ENCODE measurements at places on chromosomes 11 and 22. TPM values are rescaled to one million over a fixed set of nuclear protein-coding genes. Genes with fewer than 3 reads are reported as not detected.

DNA sequence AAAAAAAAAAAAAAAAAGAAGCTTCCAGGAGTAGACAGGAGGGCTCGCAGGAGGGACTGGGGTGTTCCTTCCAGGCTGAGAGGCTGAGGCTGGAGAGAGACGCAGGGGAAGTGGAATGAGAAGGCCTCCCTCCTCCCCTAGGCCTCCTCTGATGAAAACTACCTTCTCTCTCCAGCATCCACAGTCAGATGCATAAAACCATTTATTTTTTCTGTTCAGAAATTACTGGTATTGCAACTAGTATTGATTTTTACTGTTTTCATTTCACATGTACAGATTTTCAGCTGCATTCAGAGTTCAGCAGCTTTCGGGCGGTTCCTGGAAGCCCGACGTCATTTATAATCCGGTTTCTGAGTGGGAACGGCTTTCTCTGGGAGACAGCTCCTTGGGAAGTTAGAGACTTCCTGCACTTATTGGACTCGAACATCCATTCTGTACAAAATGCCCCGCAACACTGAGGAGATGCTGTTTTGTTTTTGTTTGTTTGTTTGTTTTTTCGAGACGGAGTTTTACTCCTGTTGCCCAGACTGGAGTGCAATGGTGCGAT lies 6.9 kb upstream of the NFAM1 start:
- no peak for DNase-seq

Gene SPDYC
- 1.2 TPM for total RNA-seq

DNA sequence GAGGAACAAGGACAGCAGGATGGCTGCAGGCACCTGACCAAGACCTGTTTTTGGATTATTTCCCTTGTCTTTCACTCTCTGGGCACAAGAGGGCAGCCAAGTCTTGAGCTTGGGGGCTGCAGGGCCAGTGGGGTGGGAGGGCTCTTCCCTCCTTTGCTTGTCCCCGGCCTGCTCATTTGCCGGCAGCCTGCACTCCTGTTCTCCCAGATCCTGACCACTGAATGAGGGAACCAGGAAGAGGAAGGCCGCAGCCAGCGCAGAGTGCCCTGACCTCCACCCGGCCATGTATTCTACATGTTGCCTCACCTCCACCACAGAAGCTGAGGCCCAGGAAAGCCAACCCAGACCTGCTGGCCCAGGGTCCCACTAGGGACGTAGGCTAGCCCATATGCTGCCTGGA lies 15.5 kb upstream of the NNMT start:
- DNase-seq = peak; percentile 80

Gene PGA5
- 0.18 TPM for total RNA-seq

Gene MPEG1
- total RNA-seq = 5.7 TPM

- DNase-seq = peak; percentile 60
Measured at GRCh38 chr11:8192016-8192895, 23.4 kb upstream of the RIC3 start.

DNA sequence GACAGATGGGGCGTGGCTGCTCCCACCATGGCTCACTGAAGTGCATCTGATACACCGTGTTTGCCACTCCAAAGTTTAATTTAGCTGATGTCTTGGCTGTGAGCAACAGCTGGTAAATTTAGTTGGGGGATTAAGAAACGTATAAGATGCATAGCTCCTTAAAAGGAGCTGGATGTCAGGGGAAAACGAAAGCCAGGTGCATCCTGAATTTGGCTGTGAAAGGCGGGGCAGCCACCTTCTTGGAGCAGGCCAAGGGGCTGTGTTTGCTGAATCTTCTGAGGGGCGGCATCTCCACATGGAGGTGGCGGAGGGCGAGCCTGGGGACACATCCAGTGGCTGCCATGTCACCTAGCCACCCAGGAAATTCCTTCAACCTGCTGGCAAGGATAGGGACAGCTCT lies 20.7 kb upstream of the NCF4 start:
- DNase-seq = no peak

DNA sequence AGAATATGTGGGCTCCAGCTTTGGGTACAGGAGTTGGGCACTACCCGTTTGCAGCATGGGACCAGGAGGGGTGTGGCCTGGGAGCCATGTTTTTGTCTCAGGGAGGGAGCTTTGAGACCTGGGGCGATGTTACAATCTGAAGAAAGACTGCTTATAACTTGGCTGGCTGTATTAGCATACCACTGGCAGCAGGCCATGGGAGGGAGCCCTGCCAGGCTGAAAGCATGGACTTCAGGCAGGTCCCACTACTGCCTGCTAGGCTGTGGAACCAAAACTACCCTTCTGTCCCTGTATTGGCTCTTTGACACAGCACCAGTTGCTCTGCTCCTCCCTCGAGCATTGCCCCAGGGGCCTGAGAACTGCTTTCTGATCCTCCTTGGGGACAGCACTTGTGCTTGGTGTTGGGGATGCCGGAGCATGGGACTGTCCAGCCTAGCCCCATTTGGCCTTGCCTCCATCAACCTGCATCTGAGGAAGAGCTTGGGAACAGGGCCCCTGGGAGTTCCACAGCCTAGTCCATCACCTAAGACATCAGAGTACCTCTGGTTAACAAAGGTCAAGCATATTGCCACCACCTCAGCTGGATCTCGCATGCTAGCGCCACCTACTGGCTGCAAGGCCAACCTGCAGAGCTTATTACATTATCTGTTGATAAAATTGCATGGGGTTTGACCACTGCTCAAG lies 217.4 kb downstream of the SBF2 start:
- DNase-seq = peak; percentile 64

DNA sequence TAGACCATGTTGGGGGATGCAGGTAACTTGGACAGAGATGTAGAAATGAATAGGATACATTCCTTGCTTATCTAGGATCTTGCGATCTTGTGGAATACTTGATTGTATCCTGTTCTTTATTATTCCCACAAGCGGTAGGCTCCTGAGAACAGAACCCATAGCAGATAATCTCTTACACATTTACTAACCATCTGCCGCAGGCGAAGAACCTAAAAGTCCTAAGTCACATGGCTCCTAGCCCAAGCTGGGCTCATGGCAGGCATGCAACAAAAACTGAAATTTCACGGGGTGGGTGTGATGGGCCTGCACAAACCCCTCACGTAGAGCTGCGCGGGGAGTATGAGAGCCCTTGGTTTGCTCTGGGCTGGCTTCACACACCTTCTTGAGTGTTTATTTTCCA lies 177.4 kb upstream of the NECTIN1 start:
- no peak for DNase-seq

DNA sequence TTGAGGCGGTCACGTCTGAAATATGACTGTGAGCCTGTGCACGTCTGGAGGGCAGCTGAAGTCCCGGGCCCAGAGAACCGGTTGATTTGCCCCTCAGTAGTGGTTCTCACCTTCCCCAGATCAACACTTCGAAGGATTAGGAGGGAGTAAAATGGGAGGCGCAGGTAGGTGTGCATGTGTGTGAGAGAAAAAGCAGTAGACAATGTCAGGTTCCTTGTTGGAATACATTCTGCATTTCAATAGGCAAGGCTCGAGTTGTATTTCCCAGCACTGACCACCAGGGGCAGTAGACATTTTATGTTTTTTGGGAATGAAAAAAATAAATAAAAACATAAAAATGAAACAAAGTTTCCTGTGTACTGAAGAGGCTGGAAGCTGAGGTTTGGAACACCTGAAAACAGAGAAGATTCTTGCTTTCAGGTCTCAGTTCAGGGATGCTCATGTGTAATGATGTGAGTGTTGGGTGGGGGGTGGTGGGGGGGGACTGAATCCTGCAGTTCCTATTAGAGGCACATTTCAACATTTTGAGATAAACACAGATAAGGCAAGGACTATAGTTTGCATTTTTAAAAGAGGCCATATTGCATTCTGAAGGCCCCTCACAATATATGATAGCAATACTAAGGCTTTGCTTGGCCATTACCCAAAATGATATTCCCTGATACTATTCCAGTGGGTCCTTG lies 333.9 kb downstream of the CADM1 start:
- no peak for DNase-seq

GRCh38 chr22:37764622-37765021 lies 43.1 kb upstream of the GCAT start:
- no peak for DNase-seq

Gene ST14
- 3.7 TPM for total RNA-seq

- no peak for DNase-seq
Measured at GRCh38 chr11:100930185-100930778, 199.3 kb downstream of the PGR start.

Gene SCUBE2
- total RNA-seq = 0.65 TPM

- DNase-seq = no peak
Measured at GRCh38 chr11:115848611-115849010, 344.4 kb upstream of the CADM1 start.

Gene UCP2
- total RNA-seq = 6.1 TPM

Gene SEC14L6
- 0.08 TPM for total RNA-seq

GRCh38 chr11:118286545-118286944 lies 18.0 kb upstream of the CD3E start:
- no peak for DNase-seq

- no peak for DNase-seq
Measured at GRCh38 chr11:42175203-42175602, 715.8 kb upstream of the LRRC4C start.

- no peak for DNase-seq
Measured at GRCh38 chr22:29078036-29078868, 5.4 kb downstream of the KREMEN1 start.

- DNase-seq = no peak
Measured at GRCh38 chr11:16938061-16938460, 76.2 kb downstream of the PLEKHA7 start.

GRCh38 chr11:61863548-61864081 lies 27.7 kb downstream of the FADS3 start:
- DNase-seq = no peak

DNA sequence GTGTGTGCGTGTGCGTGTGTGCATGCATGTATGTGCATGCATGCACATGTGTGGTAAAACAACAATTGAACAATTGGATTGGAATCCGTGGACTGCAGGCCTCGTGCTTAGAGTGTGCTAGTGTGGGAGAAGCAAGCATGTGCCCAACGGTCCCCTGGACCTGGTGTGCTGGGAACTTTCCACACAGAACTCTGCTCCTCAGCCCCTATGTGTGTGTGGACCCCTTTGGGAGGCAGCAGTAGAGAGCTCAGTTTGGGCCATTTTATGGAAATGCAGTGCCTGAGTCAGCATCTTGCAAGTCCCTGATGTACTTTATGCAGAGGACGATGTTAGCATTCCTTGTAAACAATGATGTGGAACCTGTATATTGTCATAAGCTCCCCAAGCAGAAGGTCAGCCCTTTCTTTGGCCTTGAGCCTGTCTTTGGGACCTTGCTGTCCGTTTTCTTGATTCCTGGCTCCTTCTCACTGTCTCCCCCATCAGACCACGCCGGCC lies 167.3 kb downstream of the TBC1D22A start:
- peak; percentile 30 for DNase-seq

Gene KRTAP5-10
- 0.15 TPM for total RNA-seq

GRCh38 chr22:37310075-37310606 lies 27.8 kb downstream of the CYTH4 start:
- DNase-seq = no peak

DNA sequence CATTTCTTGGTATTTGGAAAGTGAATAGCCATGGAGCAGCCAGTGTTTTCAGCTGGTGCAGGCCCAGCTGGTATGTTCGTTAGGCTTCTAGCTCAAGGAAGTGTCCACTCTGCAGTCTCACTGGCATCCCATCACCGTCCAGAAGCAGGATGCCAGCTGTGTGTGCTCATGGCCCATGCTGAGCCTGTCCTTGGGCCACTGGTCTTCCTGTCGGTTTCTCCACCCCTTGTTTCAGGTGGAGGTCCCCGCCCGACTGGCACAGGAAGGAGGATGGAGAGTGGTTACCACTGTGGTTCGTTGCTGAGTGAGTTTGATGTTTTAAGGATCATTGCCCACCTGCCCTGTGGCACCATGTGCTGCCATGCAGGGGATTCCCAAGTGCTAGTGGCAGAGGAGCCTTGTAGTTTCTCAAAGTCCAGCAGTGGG lies 63.7 kb downstream of the MED15 start:
- DNase-seq = no peak

GRCh38 chr22:50304528-50305392 lies 2.7 kb downstream of the PLXNB2 start:
- DNase-seq = no peak

- DNase-seq = no peak
Measured at GRCh38 chr11:9362393-9362863, 22.0 kb upstream of the IPO7 start.

Gene SNX19
- total RNA-seq = 33.9 TPM

Gene SLC22A6
- not detected for total RNA-seq

Gene LRRC74B
- total RNA-seq = not detected

Gene FAT3
- 0.13 TPM for total RNA-seq

Gene LMO1
- total RNA-seq = not detected

Gene OR52A1
- not detected for total RNA-seq

Gene C11orf42
- not detected for total RNA-seq

GRCh38 chr22:40535642-40536041 lies 100.9 kb downstream of the MRTFA start:
- no peak for DNase-seq

DNA sequence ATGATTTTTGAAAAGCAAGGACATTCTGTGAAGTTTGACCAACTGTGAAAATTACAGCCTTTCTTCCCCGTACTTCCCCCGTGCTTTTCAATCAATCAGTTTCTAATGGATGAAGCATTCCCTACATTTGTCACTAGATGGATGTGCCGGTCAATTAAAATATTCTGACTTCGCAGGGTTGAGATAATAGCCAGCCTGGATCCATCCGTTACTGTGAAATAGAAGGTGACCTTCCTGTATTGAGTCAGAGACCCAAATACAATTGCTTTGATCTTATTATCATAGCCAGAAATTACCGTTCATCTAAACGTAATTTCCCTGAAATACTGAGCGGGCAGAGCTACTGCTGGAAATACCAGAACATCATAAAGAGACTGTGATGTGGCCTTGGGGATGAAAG lies 21.1 kb upstream of the PARVB start:
- DNase-seq = no peak

Gene MTCH2
- 150 TPM for total RNA-seq

DNA sequence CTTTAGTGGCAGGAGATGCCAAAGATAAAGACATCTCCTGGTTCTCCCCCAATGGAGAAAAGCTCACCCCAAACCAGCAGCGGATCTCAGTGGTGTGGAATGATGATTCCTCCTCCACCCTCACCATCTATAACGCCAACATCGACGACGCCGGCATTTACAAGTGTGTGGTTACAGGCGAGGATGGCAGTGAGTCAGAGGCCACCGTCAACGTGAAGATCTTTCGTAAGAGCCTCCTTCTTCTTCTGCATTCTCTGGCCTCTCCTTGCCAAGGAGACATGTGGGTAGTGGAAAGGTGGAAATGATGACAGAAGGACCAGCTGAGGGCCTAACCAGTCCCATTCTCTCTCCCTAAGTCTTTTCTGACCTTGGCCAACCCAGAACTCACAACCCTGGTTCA lies 110.1 kb upstream of the TTC12 start:
- DNase-seq = no peak

Gene ANO5
- 2.0 TPM for total RNA-seq

- DNase-seq = no peak
Measured at GRCh38 chr11:8038393-8038792, 42.6 kb upstream of the TUB start.

Data from left lobe of liver (tissue), 2 donors.